ENCODE measurements at places on chromosomes 5 and 9. TPM values are rescaled to one million over a fixed set of nuclear protein-coding genes. Genes with fewer than 3 reads are reported as not detected.

IFNB1 gene
- total RNA-seq, result not detected

SPINK13 gene
- total RNA-seq, result not detected

SCAI gene
- total RNA-seq, result 1.9 TPM

FPGS gene
- 47.7 TPM for total RNA-seq

GPR150 gene
- total RNA-seq, result 0.07 TPM

ZNG1A gene
- 28.5 TPM for total RNA-seq

AQP7 gene
- total RNA-seq, result 0.24 TPM

NINJ1 gene
- 101 TPM for total RNA-seq

CAMK4 gene
- 0.09 TPM for total RNA-seq

N4BP3 gene
- 1.2 TPM for total RNA-seq

ADRA1B gene
- total RNA-seq, result 9.9 TPM

SLC6A19 gene
- not detected for total RNA-seq

IL9 gene
- not detected for total RNA-seq

SLC38A9 gene
- total RNA-seq, result 22.2 TPM

ZNF366 gene
- not detected for total RNA-seq

ABCA2 gene
- 29.3 TPM for total RNA-seq

CDC20B gene
- 0.16 TPM for total RNA-seq

INSL6 gene
- not detected for total RNA-seq

SAPCD2 gene
- 28.6 TPM for total RNA-seq

ZDHHC11 gene
- total RNA-seq, result 18.6 TPM

DAB2 gene
- total RNA-seq, result 10.6 TPM

DNAI1 gene
- 0.37 TPM for total RNA-seq

SLC4A9 gene
- total RNA-seq, result 0.01 TPM

TPRN gene
- 11.1 TPM for total RNA-seq

JAKMIP2 gene
- not detected for total RNA-seq

ACOT12 gene
- not detected for total RNA-seq

ECM2 gene
- total RNA-seq, result 0.10 TPM

PCDHA10 gene
- total RNA-seq, result not detected

TMEM38B gene
- total RNA-seq, result 16.0 TPM

TMC1 gene
- 0.05 TPM for total RNA-seq

MLANA gene
- not detected for total RNA-seq

ATOX1 gene
- 211 TPM for total RNA-seq

ELL2 gene
- total RNA-seq, result 18.4 TPM

F2RL2 gene
- total RNA-seq, result 5.1 TPM

CEL gene
- 0.58 TPM for total RNA-seq

BSPRY gene
- total RNA-seq, result not detected

GABRB2 gene
- not detected for total RNA-seq

SPINK4 gene
- total RNA-seq, result not detected

FAM221B gene
- total RNA-seq, result not detected

ZNF454 gene
- total RNA-seq, result not detected

ADRB2 gene
- total RNA-seq, result 0.58 TPM

FCHO2 gene
- 13.9 TPM for total RNA-seq
